Calu3 (cell line): ENCODE measurements at places on chromosomes 4 and X.

DNA sequence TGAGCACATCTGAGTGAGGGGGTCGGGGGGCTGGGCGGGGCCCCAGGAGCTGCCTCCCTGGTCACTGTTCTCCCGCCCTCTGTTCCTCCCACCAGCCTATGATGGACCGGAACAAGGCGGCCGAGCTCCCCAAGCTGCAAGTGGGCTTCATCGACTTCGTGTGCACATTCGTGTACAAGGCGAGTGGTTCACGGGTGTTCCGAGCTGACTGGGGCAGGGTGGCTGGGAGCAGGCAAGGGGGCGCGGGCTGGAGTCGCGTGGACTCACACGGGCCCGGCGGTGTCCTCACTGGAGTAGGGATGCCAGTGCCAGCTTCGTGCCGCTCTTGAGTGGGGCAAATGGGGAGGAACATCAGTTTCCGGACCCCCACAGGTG, 7.7 kb downstream of the ATP5ME start:
- H3K4me3 ChIP-seq = no peak overlapping the region
- no peak overlapping the region for H3K27ac ChIP-seq
- no peak for DNase-seq

GRCh38 chr4:83075311-83076095, 39.0 kb downstream of the PLAC8 start:
- H3K36me3 ChIP-seq = peaks cover 11% of the 10 kb centered on the region
- no peak overlapping the region for H3K27ac ChIP-seq
- no peak for DNase-seq
- no peak overlapping the region for H3K4me3 ChIP-seq
- H3K4me1 ChIP-seq = no peaks in the 10 kb centered on the region

GRCh38 chrX:21986596-21986995, 45.5 kb upstream of the PHEX start:
- H3K4me3 ChIP-seq = no peak overlapping the region
- H3K4me1 ChIP-seq = no peaks in the 10 kb centered on the region
- no peaks in the 10 kb centered on the region for H3K27me3 ChIP-seq
- peaks cover 50% of the 10 kb centered on the region for H3K36me3 ChIP-seq
- DNase-seq = no peak

DNA sequence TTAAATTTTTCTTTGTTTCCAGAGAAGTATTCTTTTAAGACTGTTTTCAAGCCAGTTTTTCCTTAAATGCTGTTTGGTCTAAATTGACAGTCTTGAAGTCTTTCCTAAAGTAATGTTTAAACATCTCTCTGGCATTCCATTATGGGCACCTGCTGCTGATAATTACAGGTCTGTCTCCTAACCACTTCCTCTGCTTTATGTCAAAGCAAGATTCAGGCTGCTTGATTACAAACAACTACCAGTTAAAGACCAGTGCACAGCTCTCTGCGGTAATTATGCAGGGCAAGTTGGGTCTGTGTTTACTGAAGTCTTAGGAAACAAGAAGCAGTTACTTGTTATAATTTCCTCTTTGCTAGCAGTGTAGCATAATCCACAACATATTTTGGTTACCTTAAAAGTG, 17.6 kb downstream of the UNC5C start:
- no peak for DNase-seq
- no peaks in the 10 kb centered on the region for H3K27me3 ChIP-seq
- H3K36me3 ChIP-seq = no peaks in the 10 kb centered on the region
- no peak overlapping the region for H3K27ac ChIP-seq

GRCh38 chr4:10977534-10977933, 293.0 kb upstream of the CLNK start:
- no peaks in the 10 kb centered on the region for H3K36me3 ChIP-seq
- H3K27ac ChIP-seq = no peak overlapping the region
- peaks cover 39% of the 10 kb centered on the region for H3K27me3 ChIP-seq
- peaks cover 5% of the 10 kb centered on the region for H3K4me1 ChIP-seq

DNA sequence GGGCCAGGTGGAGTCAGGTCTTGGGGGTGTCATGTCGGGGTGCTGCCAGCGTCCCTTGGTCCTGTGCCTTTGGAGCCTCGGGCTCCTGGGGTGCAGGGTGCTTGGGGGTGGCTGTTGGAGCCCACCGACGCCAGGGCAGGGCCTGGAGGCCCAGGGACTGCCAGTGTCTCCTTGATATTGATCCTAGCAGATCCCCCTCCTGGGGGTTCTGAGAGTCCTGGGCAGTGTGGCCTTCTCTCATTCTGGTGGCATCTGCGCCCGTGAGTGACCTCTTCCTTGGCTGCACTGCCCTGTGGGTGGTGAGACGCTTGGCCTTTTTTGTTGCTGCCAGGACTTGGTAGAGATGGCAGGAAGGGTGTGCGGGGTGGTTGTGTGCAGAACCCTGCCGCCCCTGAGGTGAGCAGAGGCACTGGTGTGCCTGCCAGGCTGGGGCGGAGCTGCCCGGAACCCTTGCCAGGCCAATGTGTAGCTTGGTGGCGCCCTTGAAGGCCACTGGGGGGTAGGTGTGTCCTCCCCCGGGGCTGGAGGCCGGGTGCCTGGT, 7.0 kb downstream of the NAT8L start:
- H3K4me1 ChIP-seq = no peaks in the 10 kb centered on the region
- no peak for DNase-seq
- peaks cover 4% of the 10 kb centered on the region for H3K36me3 ChIP-seq
- no peak overlapping the region for H3K27ac ChIP-seq
- no peak overlapping the region for H3K4me3 ChIP-seq
- no peaks in the 10 kb centered on the region for H3K27me3 ChIP-seq

DNA sequence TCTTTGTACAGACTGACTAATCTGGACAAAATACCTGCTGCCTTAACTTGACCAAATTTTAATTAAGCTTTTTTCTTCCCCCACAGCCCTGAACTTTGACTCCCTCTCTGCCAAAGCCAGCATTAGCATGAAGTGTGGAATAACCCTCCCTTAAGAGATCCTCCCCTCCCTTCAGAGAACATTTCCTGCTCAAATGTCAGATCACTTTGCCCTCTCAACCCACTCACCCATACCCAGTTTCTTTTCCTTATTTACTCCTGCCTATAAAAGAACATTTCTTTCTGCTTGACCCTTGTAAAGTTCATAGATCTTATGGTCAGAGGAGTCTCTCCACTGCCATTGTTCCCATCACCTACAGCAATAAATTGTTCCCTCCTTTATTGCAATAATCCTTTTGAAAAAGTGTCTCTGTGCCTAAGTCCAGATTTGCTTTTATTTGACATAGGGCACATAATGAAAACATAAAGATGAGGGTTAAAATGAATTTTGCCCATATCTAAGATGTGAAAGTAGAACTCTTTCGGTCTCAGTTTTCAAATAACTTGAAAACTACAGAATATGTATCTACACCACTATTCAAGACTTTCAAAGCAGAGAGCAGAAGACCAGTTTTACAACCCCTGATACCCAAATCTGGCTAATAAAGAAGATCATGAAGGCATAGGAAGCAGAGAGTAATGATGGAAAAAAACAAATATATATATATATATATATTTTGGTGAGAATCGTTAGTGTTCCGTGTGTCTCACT, 289.7 kb upstream of the ANXA10 start:
- no peak overlapping the region for H3K4me3 ChIP-seq
- no peak overlapping the region for H3K27ac ChIP-seq
- DNase-seq = no peak
- no peaks in the 10 kb centered on the region for H3K4me1 ChIP-seq

DNA sequence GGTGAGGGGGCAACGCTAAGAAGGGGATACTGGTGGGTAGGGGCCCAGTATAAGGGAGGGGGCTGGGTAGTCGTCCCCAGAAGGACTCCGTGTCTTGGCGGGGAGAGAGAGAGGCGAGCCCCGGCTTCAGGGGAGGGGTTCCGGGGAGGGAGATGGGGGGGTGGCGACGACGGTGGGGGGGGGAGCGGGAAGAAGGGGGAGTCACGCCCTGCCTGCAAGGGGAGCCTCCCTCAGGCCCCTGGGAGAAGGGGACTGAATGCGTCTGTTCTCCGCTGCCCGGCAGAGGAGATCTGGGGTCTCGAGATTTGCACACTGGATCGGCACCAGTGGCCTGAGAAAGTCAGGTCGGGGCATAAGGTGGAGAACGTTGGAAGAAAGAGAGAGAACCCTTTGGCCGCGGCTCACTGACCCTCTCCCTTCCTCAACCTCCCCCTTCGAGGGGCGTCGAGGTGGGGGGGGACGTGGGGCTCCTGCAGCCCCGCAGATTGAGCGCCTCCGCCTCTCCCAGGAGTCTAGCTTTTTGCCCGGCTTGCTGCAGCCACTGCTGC, 609 bp upstream of the BCORL1 start:
- no peak overlapping the region for H3K27ac ChIP-seq
- DNase-seq = no peak
- H3K27me3 ChIP-seq = peaks cover 47% of the 10 kb centered on the region
- peaks cover 12% of the 10 kb centered on the region for H3K4me1 ChIP-seq
- H3K36me3 ChIP-seq = no peaks in the 10 kb centered on the region
- H3K4me3 ChIP-seq = no peak overlapping the region

GRCh38 chr4:40747207-40747835, 2.4 kb upstream of the NSUN7 start:
- no peak overlapping the region for H3K27ac ChIP-seq
- H3K4me1 ChIP-seq = no peaks in the 10 kb centered on the region
- H3K36me3 ChIP-seq = peaks cover 18% of the 10 kb centered on the region
- no peak overlapping the region for H3K4me3 ChIP-seq
- no peaks in the 10 kb centered on the region for H3K27me3 ChIP-seq

DNA sequence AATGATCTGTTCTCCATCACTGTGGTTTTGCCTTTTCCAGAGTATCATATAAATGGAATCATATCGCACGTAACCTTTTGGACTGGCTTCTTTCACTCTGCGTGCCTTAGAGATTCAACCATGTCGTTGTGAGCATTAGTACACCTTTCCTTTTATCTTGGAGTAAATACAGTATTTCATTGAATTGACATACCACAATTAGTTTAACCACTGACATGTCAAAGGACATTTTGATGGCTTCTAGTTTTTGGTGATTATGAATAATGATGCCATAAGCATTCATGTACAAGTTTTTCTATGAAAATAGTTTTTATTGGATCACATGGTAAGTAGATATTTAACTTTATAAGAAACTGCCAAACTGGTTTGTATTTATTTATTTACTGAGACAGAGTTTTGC, 35.2 kb downstream of the DDX3X start:
- no peaks in the 10 kb centered on the region for H3K4me1 ChIP-seq
- no peak for DNase-seq
- H3K4me3 ChIP-seq = no peak overlapping the region
- no peak overlapping the region for H3K27ac ChIP-seq

DNA sequence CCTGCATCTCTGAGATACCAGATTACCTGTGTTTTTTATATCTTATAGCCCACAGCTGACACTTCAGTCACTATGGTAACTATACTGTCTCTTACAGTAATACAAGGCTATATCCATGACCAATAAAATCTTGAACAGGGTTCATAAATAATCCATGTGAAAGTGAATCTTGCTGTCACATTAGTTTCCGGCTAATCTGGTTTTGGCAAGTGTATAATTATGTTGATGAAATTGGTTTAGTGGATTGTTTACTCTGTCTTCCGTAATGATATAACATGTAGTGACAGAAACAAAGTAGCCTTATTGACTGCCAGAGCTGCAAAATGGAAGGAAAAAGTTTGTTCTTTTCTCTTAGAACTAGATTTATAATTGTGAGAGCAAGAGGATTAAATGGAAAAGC, 686.6 kb upstream of the PABPC4L start:
- H3K4me1 ChIP-seq = no peaks in the 10 kb centered on the region
- no peaks in the 10 kb centered on the region for H3K27me3 ChIP-seq
- H3K4me3 ChIP-seq = no peak overlapping the region
- no peaks in the 10 kb centered on the region for H3K36me3 ChIP-seq
- H3K27ac ChIP-seq = no peak overlapping the region

DNA sequence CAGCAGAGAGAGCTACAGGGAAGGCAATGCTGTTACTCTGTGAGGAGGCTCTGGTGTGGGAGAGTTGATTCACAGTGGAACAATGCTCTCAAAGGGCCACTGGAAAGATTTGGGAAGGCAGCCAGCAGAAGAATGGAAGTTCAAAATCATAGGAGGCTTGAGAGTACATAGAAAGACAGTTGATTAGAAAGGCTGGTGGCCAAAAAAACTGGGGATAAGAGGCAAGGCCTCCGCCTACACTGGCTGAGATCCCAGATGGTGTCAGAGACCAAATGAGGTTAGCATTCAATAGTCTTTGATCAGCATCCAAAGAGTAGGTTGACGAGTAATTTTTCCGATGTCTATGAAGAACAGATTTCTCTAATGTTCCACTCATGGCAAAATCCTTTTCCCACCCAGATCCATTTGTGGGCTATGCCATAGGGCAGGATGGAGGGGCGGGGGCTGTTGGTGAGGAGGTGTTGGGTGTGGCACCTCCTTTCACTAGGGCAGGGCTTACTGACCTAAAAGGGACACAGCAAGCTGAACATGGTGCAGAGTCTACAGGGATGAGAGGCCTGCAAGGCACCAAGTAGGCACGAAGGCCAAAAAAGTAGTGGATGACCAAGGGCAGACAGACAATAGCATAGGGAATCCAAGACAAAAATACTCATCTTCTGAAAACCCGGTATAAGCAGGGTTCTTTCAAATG, 15.1 kb downstream of the TEC start:
- no peaks in the 10 kb centered on the region for H3K27me3 ChIP-seq
- H3K27ac ChIP-seq = peak overlapping the region; percentile 26
- no peak overlapping the region for H3K4me3 ChIP-seq
- no peak for DNase-seq
- peaks cover 55% of the 10 kb centered on the region for H3K4me1 ChIP-seq

GRCh38 chr4:3017504-3017903, 54.1 kb downstream of the GRK4 start:
- H3K27ac ChIP-seq = no peak overlapping the region
- H3K4me3 ChIP-seq = no peak overlapping the region
- H3K27me3 ChIP-seq = peaks cover 25% of the 10 kb centered on the region
- no peak for DNase-seq

- no peak overlapping the region for H3K4me3 ChIP-seq
- H3K36me3 ChIP-seq = no peaks in the 10 kb centered on the region
- no peak overlapping the region for H3K27ac ChIP-seq
- no peaks in the 10 kb centered on the region for H3K27me3 ChIP-seq
Measured at GRCh38 chr4:147408189-147408588, 72.7 kb upstream of the EDNRA start.

DNA sequence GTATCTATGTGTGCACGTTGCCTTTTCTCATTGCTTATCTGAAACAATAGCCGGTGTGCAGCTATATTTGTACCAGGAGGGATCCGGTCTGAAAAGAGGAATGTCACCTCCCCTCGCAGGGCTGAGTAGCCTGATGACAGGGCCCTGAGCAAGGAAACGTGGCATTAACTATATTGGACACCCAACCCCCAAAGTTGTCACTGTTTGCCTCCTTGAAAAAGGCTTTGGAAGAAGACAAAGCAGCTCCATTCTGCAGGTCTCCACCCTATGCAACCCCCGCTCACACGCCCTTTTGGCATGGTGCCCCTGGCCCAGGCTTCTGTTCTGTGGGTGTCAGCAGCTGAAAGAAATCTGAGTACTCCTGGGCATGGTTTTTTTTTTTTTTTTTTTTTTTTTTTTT, 8.2 kb downstream of the PRRG3 start:
- no peaks in the 10 kb centered on the region for H3K4me1 ChIP-seq
- no peak overlapping the region for H3K27ac ChIP-seq
- no peaks in the 10 kb centered on the region for H3K36me3 ChIP-seq
- H3K27me3 ChIP-seq = peaks cover 31% of the 10 kb centered on the region
- H3K4me3 ChIP-seq = no peak overlapping the region
